ENCODE measurements at places on chromosomes 4 and X.

DNA sequence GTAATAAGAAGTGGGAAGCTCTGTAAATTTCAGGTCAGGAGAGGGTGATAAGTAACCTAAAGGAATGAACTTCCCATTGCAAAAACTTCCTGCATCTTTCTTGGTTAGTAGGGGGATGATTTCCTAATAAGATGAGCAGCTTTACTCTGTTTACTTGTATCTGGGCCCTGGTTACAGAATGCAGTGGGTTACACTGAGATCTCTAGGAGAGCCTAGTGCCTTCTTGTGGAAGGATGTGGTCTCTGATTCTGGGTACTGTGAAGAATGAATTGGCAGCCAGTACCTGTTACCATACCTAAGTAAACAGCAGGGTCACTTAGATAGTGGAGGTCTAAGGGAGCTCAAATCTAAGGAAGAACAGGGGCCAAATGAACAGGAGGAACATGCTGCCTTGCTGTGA, 320.6 kb downstream of the ARHGAP10 start:
- DNase-seq = peak; percentile 26

- no peak for DNase-seq
Measured at GRCh38 chr4:77564231-77564630, 41.4 kb upstream of the CXCL13 start.

GRCh38 chr4:100190643-100191600, 654 bp upstream of the DDIT4L start:
- DNase-seq = no peak

DNA sequence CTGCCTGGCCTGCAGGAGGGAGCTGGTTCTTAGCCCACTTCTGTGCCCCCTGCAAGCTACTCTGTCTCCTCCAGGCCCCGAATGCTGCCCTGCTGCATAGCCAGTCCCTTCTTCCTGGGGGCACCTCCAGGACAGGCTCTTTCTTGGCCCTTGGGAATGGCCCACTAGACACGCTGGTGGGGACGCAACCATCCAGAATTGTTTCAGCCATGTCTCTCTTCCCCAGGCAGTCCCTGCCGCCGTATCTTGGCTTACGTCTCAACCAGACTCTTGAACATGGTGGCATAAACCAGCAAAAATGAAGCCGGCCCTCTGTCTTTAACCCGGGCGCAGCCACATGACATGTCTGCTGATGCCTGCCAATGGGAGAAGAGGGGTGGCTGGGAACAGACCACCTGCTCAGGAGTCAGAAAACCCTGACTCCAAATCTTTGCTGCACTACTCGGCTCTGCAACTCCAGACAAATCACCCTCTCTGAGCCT, 9.0 kb downstream of the LRPAP1 start:
- DNase-seq = no peak

GRCh38 chr4:176782794-176783193, 9.9 kb downstream of the VEGFC start:
- no peak for DNase-seq

DNA sequence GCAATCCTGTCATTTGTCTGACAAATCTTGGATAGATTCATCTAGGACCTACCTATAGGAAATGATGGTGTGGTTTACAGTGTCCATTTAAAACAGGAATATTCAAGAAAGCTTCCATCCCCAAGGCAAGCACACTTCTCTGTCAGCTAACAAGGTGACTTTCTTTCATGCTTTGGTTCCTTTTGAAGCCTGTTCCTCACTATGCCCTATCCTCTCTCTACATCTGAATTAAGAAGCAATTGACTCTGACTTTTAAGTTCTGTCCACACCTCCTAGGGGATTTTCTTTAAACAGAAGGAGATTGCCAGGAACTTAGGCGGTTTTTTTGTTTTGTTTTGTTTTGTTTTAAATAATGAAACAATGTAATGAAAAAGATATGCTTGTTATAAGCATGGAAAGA, 1181.4 kb upstream of the TENM3 start:
- DNase-seq = no peak

- peak; percentile 36 for DNase-seq
Measured at GRCh38 chrX:103197721-103198306, 17.1 kb upstream of the BEX4 start.

DNA sequence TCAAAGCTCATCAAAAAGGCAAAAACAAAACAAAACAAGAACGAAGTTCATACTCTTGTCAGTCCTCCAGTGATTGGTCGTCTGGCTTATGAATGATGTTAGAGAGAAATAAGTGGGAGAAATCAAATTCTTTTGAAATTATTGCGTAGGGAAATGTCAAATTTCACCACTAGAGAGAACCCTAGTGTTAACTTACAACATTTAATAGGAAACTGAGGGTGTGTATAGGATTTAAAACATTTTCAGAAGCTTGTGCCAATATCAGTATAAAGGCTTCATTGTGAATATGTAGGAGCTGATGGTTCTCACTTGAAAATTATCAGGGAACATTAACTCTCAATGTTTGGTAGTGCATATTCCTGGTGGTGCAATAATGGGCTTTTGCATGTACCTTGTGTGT, 17.4 kb downstream of the ADH6 start:
- DNase-seq = peak; percentile 9

- DNase-seq = no peak
Measured at GRCh38 chrX:6660567-6661264, 125.8 kb upstream of the VCX3A start.

DNA sequence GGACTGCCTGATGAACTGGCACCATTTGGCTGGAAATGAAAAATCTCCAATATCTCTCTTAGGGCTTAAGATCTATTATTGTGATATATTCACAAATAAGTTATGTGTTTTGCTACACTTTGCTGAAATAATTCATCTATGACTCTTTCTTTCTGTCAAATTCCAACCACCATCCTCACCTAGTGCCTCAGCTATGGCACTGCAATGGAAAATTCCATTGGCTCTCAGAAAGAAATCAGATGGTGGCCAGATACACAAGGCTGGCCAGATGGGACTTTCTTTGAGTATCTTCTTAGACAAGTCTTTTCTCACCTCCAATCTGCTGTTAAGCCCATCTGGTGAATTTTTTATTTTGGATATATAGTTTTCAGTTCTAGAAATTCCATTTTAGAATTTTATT, 28.0 kb downstream of the NAT8L start:
- DNase-seq = peak; percentile 5

- no peak for DNase-seq
Measured at GRCh38 chr4:5893004-5893580, at the start of gene CRMP1. Gene CRMP1, minus strand, starts transcription at chr4:5893086. Its CDS starts 117 bp downstream, at chr4:5892969.
